ENCODE measurements at places on chromosomes 16 and 17. TPM values are rescaled to one million over a fixed set of nuclear protein-coding genes. Genes with fewer than 3 reads are reported as not detected.

DNA sequence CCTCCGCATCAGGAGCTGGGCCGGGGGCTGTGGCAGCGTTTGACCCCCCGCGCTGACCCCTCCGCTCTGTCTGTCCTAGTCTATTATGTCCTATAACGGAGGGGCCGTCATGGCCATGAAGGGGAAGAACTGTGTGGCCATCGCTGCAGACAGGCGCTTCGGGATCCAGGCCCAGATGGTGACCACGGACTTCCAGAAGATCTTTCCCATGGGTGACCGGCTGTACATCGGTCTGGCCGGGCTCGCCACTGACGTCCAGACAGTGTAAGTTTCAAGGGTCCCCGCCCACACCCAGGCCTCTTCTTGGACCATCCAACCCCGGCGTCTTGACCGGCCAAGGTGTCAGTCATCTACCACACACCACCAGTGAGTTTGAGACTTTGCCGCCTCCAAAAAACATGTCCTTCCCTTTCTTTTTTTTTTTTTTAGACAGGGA is 548 bp downstream of the PSMB3 start:
- no peak for DNase-seq

GRCh38 chr17:43085474-43085873 is 39.7 kb downstream of the BRCA1 start:
- DNase-seq: no peak

DNA sequence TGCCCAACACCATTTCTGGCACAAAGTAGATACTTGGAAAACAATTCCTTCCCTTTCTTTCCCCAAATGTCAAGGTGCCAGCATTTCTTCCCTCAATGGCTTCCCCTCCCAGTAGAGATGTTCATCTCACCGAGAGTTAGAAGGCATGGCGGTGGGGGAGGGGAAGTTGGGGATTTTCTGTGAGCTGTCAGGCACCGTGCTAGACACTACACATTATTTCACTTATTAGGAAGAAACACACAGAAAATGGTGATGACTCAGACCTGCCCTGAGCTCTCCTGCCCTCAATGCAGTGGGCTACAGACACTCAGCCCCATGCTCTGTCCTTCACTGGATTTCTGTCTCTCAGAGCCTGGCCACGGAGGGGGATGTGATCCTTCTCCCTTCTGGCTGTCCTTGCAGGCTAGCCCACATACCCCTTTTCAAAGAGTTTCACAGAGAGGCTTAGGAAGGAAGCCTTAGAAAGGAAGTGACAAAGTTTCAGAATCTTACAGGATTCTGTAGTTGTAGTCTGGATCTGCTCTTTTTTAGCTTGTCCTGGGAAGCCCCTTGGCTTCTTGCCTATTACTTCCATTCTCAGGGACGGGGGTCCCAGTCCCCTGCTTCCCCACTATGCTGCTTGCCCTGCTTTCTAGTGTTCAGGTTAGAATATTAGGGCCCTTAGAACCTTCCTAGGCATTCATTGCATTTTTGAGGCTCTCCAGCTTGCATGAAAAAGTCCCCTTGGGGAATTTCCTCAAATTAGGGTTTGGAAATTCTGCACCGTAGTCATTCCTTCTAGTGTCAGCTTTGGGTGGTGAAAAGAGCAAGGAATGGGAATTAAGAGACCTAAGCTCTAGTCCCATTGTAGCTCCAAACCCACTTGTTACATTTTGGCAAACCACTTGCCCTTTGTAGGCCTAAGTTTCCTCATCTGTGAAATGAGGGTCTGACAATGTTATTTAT is 12.2 kb upstream of the CCL5 start:
- DNase-seq: no peak

DNA sequence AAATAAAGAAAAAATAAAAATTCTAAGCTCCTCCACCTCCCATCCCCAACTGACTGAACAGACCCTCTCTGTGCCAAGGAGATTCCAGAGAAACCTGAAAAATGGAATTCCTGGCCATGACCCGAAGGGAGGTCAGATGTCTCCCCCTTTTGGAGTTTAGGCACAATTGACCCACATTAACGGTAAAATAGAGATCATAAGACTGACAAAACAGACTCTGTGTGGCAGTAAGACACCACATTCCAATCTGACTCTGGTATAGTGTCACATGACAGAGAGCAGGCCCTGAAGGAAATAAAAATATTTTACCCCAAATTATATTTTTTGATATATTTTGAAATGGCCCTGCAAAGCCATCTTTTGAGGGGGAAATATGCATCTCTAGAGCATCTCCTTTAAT is 115.1 kb upstream of the ZKSCAN2 start:
- DNase-seq: no peak

DNA sequence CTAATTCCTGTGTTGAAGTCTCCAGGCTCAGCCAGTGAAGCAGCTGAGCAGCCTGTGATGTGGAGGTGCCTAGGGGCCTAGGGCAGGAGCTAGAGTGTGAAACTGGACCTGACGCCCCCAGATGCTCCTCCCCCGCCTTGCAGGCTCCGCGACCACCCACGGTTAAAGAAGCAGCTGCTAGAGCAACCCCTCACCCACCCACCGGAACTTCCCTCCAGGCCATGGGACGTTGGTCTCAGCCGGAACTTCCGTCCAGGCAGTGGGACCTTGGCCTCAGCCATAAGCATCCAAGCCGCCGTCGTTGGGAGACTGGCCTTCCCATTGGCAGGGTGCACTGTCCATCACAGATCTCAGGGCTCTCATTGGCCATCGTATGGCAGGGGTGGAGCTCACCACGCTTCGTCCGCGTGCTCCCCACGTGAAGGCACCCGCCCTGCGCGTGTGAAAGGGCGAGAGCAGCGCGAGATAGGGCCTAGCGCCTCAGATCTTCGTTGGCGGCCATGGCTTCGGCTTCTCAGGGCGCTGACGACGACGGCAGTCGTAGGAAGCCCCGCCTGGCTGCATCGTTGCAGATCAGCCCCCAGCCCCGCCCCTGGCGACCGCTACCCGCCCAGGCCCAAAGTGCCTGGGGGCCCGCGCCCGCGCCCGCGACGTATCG is at the start of gene ADAD2:
ADAD2 (plus strand) TSS at position 427 of the 658 bp plus-strand sequence; CDS start at position 501, 74 bp downstream.
- no peak for DNase-seq

DNA sequence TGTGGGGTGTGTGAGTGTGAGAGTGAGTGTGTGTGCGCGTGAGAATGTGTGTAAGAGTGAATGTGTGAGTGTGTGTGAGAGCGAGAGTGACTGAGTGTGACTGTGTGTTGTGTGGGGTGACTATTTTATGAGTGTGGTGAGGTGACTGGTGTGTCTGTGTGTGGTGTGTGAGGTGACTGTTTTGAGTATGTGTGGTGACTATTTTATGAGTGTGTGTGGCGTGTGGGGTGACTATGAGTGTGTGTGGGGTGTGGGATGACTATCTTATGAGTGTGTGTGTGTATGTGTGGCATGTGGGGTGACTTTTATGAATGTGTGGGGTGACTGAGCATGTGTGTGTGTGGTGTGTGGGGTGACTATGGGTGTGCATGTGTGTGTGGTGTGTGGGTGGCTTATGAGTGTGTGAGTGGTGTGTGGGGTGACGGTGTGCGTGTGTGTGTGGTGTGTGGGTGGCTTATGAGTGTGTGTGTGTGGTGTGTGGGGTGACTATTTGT is 152.9 kb upstream of the PLCG2 start:
- no peak for DNase-seq

GRCh38 chr16:53084746-53085334 is 30.0 kb downstream of the CHD9 start:
- no peak for DNase-seq

SNX20 gene
- total RNA-seq: not detected

DNA sequence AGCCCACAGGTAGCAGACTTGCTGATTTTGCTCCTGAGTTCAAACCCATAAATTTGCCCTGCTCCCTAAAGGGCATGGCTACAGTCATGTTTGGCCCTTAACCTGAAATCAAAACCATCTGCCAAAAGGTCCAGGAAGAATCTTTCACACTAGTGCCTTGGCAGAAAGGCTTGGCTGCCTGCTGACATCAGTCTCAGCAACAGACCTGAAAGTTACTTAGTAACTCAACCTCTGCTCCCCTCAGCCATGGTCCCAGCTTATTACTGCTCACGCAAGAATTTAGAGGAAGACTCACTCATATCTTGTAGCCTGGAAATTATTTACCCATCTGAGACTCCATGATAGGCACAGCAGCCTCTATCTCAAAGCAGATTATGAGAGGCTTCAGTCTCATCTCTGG is 98.0 kb upstream of the KIF2B start:
- DNase-seq: no peak

CD300LG gene
- total RNA-seq: not detected

DNA sequence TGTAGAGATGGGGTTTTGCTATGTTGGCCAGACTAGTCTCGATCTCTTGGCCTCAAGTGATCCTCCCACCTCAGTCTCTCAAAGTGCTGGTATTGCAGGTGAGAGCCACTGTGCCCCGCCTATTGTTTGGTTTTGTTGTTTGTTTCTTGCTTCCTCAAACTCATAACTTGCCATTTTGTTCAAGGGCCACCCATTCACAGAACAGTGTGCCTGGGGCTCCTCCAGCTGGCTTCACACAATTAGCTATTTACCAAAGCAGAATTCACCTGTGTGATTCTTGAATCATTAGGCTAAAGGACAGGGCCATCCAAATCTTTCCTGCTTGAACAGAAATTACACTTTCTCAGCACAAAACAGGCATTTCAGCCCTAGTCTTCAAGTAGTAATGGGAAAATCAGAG is 7.2 kb downstream of the ABHD15 start:
- DNase-seq: no peak

IGF2BP1 gene
- 536 TPM for total RNA-seq

PCYT2 gene
- total RNA-seq: 92.4 TPM

DNA sequence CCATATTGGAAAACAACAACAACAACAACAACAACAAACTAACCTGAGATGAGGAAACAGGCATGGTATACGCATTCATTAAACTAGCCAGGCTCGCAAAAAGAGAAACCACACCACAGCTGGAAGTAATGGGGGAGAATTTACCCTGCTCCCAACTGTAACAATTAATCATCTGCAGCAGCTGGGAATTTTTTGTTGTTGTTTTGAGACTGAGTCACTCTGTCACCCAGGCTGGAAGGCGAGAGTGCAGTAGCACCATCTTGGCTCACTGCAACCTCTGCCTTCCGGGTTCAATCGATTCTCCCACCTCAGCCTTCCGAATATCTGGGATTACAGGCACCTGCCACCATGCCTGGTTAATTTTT is 16.3 kb downstream of the PRPSAP1 start:
- no peak for DNase-seq

KCNJ2 gene
- total RNA-seq: 0.47 TPM

GRCh38 chr17:61208301-61209105 is 191.1 kb upstream of the TBX2 start:
- DNase-seq: no peak

ANKRD40 gene
- 62.0 TPM for total RNA-seq

GRCh38 chr16:57791893-57792461 is 10.3 kb downstream of the KIFC3 start:
- DNase-seq: no peak

DERL2 gene
- total RNA-seq: 71.5 TPM

GRCh38 chr16:23353440-23353839 is 51.3 kb downstream of the SCNN1B start:
- DNase-seq: no peak

GRCh38 chr17:32396343-32396742 is 46.4 kb downstream of the ZNF207 start:
- no peak for DNase-seq

DNA sequence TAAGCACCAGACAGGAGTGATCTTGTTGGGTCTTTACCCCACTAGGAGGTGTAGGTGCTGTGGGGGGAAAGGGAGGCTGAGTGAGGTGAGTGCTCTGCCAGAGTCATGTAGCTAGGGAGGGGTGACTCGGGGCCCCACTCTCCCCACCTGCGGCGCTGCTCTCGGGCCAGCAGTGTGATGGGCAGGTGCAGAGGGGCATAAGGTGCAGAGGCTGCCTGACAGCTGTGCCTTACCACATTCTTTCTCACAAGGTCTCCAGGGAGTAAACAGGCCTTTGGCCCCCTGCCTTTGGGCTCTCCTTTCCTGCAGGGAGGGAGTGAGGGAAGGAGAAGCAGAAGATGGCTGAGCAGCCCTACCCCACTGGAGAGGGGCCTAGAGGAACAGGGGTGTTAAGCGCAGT is 4.5 kb upstream of the CNP start:
- no peak for DNase-seq

- no peak for DNase-seq
Measured at GRCh38 chr17:1289695-1290094, 10.2 kb downstream of the TRARG1 start.

DNA sequence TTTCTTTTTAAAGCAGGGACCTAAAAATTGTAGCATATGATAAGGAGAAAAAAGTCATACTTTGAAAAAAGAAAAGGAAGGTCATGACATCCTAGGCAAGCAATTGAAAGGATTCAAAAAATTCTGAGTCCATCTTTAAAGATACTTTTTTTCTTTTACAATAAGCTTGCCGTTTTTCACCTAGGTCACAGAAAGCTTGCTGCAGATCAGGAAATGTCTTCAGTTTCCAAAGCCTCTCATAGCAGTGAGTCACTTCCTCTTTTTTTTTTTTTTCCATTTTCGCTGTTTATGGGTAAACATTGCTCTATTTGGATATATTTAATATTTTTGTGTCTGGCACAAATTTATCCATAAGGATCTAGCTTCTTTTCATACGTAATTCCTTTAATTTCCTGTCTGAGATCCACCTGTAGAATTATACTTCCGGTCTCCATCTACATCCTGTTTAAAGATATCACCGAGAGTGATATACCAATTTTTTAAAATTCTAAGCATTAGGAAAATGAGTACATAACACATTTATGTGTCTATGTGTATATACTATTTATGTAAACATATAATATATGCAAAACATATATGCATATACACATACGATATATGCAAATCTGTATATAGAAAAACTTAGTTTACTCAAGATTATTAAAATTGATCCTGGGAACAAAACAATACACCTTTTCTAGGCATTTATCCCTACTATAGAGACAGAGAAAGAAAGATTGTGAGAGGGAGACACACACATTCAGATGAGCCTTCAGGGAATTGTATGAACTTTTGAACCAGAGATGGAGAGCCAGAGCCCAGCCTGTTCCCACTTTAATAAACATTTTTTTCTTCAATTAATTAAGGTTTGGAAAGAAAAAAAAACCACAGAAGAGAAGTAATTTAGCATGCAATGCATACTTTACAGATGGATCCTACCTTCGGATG is 134.4 kb downstream of the SKAP1 start:
- DNase-seq: no peak

GRCh38 chr16:54875443-54875842 is 55.2 kb upstream of the IRX5 start:
- no peak for DNase-seq

DNA sequence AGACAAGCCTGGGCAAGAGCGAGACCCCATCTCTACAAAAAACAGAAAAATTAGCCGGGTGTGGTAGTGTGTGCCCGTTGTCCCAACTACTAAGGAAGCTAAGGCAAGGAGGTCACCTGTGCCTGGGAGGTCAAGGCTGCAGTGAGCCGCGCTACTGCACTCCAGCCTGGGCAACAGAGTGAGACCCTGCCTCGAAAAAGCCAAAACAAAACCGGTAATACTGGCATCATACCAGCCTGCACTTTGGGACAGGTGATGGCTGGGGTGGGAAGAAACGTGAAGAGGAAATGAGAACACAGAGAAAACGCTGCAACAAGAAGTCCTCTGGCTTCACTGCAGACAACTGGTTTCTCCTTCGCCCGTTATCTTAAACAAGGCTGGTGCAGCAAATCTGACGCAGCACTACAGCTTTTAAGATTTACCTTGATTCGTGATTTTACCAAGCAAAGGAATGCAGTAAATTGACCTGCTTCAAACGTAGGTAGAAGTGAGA is 725 bp upstream of the CASC3 start:
- no peak for DNase-seq

- DNase-seq: no peak
Measured at GRCh38 chr16:72302332-72302731, 130.4 kb upstream of the PMFBP1 start.

- DNase-seq: no peak
Measured at GRCh38 chr16:1216296-1216619, 8.8 kb downstream of the TPSG1 start.
